Activated T-helper 2 cell treated with anti-CD3 and anti-CD28 coated beads, Interferon-gamma antibody, Interleukin-2, Interleukin-4, amounts not matched to agents 10 μg/mL and 5 μg/mL and 100 μg/mL, durations not matched to agents 14 hours and 24 hours and 36 hours (primary cell): ENCODE measurements at places on chromosomes 11 and 22.

GRCh38 chr11:59216641-59217564, 4.2 kb upstream of the MPEG1 start:
- DNase-seq, result no peak

- DNase-seq, result no peak
Measured at GRCh38 chr11:92707173-92707619, 262.3 kb upstream of the MTNR1B start.

DNA sequence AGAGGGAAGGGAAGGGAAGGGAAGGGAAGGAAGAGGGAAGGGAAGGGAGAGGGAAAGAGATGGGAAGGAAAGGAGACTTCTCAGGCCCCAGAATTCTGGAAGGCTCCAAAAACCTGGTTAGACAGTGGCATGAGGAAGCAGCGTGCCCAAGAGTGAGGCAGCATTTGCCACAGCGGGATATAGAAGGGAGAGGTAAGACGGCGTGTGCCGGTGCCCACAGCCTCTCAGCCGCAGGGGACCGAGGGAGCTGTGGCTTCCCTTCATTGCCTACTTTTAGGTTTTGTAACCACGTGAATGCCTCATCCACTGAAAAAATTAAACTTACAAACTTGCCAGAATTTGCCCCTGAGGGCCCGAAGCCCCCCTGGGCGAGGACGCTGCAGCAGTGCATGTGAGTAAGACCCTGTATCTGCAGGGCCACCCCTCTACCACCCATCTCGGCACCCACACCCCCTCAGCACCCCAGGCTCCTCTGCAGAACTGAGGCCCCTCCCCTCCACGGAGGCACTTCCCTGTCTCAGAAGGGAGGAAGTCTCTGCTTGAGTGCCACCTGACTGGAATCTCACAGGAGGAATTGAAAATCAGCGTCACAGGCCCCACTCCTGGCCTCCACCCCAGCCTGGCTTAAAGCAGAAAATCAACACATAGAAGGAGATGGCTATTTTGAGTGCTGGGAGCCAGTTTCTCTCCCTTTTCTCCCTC, 58.1 kb downstream of the LINC01488 start:
- no peak for DNase-seq

GRCh38 chr22:40194656-40195055, 16.9 kb downstream of the TNRC6B start:
- DNase-seq, result no peak

GRCh38 chr11:102643941-102644340, 18.8 kb upstream of the MMP20 start:
- no peak for DNase-seq

GRCh38 chr11:15963266-15963665, 393.1 kb downstream of the SOX6 start:
- no peak for DNase-seq

DNA sequence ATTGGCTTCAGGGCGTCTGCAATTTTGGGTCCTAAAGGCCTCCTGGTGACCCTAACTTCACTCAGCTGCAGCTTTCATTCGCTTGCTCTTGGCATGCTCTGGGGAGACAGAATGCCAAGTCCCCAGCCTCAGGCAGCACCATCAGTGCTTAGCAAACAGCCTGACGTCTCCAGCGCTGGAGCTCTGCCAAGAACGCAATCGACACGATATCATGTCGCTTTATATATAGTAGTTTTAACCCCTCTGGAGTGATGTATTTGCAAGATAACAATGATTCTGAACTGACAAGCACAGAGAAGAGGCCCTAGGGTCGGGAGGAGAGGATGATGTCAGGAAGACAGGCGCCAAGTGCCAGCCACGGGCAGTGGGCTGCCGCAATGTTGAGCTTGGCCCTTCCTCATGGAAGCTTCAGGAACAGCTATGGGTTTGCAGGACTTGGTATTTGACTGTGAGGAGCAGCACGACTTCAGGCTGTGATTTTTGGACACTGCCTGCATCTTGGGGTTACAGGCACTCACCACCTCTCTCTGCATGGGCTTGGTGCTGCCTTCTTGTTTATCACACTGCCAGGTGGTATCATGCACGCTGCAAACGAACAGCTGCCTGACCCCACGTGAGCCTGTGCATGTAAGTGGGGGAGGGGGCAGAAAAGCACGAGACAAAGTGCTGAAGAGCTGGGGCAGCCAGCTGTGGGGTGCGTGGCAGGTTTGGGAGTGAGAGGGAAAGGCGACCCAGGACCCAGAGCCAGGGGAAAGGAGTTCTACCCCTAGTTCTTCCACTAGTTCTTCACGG, 26.1 kb downstream of the B3GAT1 start:
- DNase-seq, result no peak
